Activated T-helper 17 cell treated with anti-CD3 and anti-CD28 coated beads, Interleukin-2, amount 50 U/mL, for 72 hours (primary cell): ENCODE measurements at places on chromosomes 3 and 15. TPM values are rescaled to one million over a fixed set of nuclear protein-coding genes. Genes with fewer than 3 reads are reported as not detected.
A peak's percentile ranks its signal among the peaks of the same experiment; 100 is the strongest.

GRCh38 chr3:37855363-37855970 lies 6.2 kb upstream of the CTDSPL start:
- ATAC-seq: peak; percentile 48

DNA sequence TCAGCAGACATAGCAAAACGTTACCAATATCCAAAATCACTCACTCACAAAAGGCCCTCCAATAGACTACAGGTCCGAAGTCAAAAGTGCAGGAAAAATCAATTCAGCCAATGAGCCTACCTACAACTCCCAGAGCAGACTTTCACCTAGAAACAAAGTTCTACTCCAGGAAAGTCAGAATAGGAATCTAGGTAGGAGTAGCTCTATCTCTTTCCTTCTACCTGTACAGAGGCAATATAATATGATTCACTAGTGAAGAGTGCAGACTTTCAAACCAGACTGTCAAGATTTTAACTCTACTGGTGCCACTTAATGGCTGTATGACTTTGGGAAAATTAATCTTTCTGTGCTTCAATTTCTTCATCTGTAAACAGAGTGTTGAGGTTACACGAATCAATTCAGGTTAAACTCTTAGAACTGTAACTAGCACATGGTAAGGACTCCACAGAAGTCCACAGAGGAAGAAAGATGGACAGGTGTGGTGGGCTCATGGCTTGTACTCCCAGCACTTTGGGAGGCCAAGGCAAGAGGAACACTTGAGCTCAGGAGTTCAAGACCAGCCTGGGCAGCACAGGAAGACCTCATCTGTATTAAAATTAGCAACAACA lies 9.4 kb downstream of the DCUN1D1 start:
- no peak for ATAC-seq

DNA sequence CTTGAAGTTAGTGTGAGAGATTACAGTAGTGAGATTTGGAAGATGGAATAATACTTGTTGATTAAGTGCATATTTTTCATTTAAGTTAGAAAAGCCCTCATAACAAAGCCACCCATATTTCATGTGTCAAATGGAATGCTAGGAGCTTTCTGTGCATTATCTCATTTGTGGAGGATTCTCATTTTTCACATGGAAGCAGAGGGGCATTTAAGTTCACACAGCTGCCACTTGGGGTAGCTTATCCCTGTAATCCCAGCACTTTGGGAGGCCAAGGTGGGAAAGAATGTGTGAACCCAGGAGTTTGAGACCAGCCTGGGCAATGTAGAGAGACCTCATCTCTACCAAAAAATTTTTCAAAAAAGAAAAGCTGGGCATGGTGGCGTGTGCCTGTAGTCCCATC lies 55.2 kb downstream of the RAB7A start:
- no peak for ATAC-seq

DNA sequence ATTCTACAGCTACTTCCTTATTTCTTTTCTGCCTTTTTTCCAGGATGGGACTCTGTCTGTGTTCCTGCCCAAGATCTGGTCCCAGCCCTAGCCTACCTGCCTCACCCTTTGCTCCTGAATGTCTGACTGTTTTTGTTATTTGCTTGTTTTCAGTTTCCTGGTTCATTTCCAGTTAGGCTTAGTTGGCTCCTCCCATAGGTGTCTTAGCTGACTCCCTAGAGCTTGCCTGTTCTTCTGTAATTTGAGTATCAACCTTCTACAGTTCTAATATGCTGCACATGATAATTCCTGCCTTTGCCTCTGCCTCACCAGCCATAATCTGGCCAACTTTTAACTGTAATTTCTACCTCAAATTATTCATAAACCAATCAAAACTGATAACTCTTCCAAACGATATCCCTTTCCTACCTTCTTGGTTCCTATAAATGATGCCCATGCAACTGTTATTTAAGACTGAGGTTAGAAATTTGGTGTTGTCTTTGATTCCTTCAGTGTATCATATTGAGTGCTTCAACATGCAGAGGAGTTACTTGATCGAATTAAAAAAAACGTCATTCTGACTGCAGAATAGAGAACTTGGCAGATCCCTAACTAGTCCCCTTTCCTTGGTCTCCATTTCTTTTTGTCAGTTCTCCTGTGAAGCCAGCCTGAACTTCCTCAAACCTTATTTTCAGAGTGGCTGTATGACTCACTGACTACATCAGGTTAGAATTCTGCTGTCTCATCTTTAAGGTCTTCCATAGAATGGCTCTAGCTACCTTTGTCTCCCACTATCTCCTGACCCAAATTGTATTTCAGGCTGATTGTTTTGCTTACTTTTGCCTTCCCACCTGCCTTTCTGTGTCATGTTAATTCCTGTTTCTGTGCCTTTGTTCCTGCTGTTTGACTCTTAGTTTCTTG lies 8.4 kb downstream of the GOLM2 start:
- ATAC-seq: peak; percentile 80

DNA sequence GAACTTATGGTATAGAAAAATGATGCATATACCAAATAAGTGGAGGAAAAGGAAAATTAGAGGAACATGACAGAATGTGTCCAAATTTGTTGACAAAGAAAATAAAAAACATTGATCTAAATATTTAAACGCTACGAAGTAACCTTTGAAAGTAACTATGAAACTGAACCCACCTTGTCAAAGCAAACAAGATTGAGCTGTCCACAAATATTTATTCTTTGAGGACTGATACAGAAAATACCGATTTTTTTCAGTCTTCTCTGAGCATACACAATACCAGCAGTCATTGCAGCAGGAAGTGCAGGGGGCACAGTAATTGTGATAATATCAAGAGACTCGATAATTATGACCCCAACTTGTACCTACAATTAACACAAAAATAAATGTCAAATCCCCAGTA lies 40.0 kb downstream of the ATP13A3 start:
- no peak for ATAC-seq

FAM131A gene
- total RNA-seq: 6.7 TPM

GRCh38 chr15:56950979-56951378 lies 32.5 kb downstream of the TCF12 start:
- ATAC-seq: no peak

DNA sequence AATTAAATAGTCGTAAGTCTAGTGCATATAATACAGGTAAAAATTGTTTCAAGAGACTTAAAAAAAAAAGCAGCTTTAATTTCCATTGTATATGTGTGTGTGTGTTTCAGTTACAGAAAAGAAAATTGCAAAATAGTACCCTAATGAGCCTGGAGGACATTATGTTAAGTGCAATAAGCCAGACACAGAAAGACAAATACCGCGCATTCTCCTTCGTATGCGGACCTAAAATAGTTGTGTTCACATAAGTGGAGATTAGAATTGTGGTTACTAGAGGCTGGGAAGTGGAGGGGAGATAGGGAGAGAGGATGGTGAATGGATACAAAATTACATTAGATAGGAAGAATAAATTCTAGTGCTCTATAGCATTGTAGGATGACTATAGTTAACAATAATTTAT lies 3.6 kb downstream of the MESD start:
- no peak for ATAC-seq

DNA sequence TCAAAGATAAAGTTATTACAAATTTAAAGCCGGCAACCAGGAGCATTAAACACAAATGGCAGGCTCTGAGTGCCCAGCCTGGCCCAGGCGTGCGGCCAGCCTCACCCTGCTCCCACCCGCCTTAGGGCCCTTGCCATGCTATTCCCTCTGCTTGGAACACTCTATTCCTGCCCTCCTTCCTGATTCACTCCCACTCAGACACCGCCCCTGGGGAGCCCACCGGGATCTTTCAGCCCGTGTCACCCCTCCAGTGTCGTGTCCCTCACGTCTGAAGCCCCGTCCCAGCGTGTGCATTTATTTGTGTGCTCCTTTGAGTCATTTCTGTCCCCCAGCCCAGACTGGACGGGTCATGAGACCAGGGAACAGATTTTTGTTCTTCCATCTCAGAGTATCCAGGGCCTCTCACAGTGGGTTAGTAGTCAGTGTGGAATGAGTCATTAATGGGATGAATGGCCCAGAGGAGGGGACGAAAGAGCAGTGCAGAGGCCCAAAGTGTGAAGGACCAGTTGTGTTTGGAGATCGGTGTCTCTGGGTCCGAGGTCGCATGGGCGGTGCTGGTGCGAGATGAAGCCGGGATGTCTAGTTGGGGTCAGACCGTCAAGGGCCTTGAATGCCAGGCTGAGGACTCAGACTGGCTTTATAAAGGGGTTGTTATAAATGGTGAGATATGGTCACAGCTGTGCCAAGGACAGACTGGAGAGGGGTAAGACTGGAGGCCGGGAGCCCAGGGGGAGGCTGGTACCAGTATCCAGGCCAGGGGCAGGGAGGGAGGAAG lies 58.9 kb upstream of the SLC6A6 start:
- no peak for ATAC-seq

DNA sequence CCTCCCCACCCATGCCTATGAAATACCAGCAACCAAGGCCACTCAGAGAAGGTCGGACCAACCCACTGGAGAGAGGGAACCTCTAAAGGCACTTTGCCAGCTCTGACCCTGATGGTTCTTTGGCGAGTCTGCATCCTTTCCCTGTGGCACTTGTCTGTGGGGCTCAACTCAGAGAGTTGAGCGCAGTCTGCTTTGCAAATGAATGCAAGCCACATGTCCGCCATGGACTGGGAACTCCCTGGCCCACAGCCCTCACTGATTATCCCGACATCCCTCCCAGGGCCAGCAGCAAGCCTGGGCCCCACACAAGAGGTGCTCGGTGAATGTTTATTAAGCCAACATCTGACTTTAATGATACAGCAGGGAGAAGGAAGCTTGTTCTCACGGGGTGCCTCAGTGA lies 55.5 kb upstream of the HES1 start:
- no peak for ATAC-seq

MRPL47 gene
- 62.6 TPM for total RNA-seq

CATSPER2 gene
- total RNA-seq: 2.5 TPM

MFSD1 gene
- 14.8 TPM for total RNA-seq

DNA sequence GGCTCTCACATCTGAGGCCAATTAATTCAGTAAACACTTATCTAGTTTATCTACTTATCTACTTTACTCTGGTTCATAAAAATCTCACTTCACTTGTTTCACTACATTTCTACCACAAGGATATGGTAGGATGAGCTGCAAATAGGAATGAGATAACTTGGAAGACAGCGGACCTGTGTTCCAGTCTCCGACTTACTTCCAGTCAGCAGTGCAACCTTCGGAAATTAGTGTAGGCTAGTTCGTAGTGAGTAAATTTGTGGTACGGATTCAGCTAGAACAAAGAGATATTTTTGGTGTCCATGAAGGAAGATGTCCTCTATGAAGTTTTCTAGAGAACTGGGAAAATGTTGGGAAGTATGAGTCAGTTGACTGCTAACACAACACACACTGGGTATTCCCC lies 66.3 kb downstream of the TPRG1 start:
- ATAC-seq: no peak

CLEC3B gene
- total RNA-seq: 0.66 TPM

ERICH6 gene
- not detected for total RNA-seq

GRCh38 chr15:90101969-90102890 lies at the start of gene IDH2:
Gene IDH2, minus strand, starts transcription at chr15:90102468. Its CDS starts 78 bp downstream, at chr15:90102390.
- peak; percentile 86 for ATAC-seq

DNA sequence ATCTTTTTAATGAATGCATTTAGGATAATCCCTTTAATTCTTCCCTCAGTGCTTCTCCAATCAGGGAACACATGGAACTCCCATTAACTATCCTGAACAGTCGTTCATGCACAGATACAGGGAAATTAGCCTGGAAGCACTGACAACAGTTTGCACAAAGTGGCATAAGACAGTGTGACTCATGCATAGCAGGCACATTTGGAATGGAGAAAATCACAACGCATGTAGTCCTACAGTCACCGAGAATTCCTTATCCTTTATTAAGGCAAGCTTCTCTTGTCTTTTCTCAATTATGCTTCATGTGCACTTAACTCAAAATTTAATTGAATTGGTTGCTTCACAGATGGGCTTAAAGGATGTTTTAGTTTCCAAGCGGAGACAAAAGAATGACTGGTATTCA lies 155.0 kb upstream of the CRBN start:
- ATAC-seq: no peak

IQCF2 gene
- not detected for total RNA-seq

GRCh38 chr3:113231827-113232253 lies 20.5 kb downstream of the BOC start:
- peak; percentile 87 for ATAC-seq

DNA sequence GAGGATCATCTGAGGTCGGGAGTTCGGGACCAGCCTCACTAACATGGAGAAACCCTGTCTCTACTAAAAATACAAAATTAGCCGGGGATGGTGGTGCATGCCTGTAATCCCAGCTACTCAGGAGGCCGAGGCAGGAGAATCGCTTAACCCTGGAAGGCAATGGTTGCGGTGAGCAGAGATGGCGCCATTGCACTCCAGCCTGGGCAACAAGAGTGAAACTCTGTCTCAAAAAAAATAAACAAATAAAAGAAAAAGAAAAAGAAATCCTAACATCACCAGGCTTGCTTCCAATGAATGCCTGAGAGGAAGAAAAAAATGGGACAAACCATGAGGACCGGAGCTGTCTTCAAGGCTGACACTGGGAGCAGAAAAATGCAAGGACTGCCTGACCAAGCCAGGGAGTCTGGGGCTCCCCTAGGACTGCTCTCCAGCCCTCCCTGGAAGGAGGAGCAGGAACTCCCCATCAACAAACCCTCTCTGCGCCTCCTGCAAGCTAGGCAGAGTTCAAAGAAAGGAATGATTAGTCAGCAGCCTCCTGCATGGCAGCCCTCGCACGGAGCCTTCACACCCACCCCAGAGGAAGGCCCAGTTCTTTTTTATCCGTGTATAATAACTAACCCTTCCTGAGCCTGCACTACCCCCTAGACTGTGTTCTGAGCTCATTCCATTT lies 55.4 kb downstream of the NUP210 start:
- ATAC-seq: no peak

GRCh38 chr3:191987831-191988350 lies 526.9 kb downstream of the PYDC2 start:
- no peak for ATAC-seq

FBXW12 gene
- not detected for total RNA-seq

CLDN1 gene
- 0.11 TPM for total RNA-seq

DNA sequence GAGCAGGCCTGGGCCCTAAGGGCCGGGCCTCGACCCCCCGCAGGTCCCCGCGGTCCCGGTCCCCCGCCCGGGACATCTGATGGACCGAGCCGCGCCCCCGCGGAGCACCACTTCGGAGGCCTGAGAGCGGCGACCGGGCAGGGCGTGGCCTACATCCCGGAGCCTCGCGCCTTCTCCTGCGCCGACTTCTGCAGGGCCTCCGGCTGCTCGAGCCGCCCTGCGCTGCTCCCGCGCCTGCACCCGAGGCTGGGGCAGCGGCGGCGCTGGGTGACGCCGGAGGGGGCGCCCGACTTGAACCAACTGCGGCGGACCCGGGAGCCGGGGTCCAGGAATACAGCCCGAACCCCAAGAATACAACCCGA lies 14.9 kb upstream of the GP9 start:
- peak; percentile 91 for ATAC-seq
